ENCODE measurements at places on chromosomes 12 and 14.

DNA sequence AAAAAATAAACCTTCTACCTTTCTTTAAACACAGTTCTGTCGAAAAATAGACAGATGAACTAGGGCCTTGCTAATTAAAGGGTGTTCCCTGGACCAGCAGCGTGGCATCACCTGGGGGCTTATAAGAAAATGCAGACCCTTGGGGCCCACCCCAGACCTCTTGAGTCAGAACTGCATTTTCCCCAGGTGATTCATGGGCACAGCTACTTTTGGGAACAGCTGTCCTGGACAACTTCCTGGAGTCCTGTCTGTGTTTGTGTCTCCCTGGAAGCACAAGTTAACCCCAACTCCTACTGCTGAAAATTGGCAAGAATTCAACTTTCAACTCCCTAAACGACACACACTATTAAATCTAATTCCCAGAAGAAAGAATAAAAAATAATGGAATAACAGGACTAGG, 17.8 kb downstream of the FBLN5 start:
- DNase-seq = no peak

DNA sequence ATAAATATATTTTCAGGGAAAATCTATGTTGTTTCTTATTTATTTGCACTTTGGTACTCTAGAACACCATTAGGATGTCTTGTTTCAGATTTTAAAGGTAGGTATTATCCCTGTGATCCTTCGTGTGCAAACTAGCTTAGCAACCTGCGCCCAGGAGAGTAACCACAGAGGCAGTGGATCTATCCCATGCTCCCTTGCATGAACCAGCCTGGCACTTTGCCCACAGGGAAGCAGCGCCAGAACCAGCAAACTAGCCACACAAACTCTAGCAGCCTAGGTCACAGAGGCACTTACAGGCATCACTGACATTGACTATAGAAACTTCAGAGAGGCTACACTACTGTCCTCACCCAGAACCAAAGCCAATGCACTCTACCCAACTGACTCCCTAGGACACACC, 76.1 kb downstream of the TSHR start:
- DNase-seq = no peak

GRCh38 chr12:8668441-8668840, 5.8 kb upstream of the MFAP5 start:
- DNase-seq = no peak

- DNase-seq = no peak
Observed at GRCh38 chr12:82857911-82858533, 171.3 kb downstream of the TMTC2 start.
